Left ventricle myocardium superior (tissue), 1 donor: ENCODE measurements at places on chromosomes 4 and X. TPM values are rescaled to one million over a fixed set of nuclear protein-coding genes. Genes with fewer than 3 reads are reported as not detected.

EGFL6 gene
- not detected for total RNA-seq

SPANXA1 gene
- total RNA-seq: not detected

ESX1 gene
- total RNA-seq: not detected

NPY1R gene
- 0.69 TPM for total RNA-seq

SSX1 gene
- total RNA-seq: not detected

C4orf36 gene
- total RNA-seq: 1.1 TPM

UTP14A gene
- 8.0 TPM for total RNA-seq

SYP gene
- total RNA-seq: 1.5 TPM

DNA sequence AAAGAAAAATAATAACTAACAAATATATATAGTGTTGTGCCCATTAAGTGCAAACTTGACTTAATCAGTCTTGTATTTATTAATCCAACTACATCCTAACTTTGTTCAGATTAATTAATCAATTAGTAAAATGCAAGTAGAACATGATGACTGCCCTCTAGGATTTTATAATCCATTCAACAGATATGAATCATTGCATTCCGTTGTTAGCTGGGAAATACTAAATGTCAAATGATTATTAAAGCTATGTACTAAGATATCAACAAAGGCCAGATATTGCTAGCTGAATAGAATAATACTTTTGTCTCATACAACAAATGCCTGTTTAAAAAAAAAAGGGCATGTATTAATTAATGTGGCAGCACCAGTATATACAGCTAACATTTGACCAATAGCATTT, 1366.3 kb downstream of the STIM2 start:
- no peak for DNase-seq

GRCh38 chr4:109131559-109131958, 170.9 kb downstream of the COL25A1 start:
- no peak for DNase-seq

- DNase-seq: no peak
These were observed 17.0 kb upstream of the TMEM144 start for GRCh38 chr4:158193171-158193749.

GRCh38 chrX:84322083-84322827, 134.3 kb upstream of the RPS6KA6 start:
- no peak for DNase-seq

DNA sequence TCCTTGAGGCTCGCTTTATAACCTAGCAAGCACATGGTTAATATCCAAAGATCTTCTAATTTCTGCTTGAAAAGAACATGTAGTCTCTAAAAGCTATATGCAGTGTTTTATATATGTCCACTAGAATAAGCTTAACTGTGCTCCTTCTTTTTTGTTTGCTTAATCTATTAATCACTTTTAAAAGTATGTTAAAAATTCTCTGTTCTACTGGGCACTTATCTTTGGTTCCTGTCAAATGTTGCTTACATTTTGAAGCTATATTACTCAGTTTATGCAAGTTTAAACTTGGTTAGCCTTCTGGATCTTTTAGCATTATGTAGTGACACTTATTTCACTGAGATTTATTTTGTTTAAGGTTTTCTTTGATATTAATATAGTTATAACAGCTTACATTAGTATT, 32.5 kb downstream of the MAOA start:
- no peak for DNase-seq

- DNase-seq: no peak
These were observed 55.4 kb upstream of the GRPR start for GRCh38 chrX:16067886-16068515.

- no peak for DNase-seq
These were observed 557.2 kb upstream of the GRID2 start for GRCh38 chr4:91746551-91746950.

DNA sequence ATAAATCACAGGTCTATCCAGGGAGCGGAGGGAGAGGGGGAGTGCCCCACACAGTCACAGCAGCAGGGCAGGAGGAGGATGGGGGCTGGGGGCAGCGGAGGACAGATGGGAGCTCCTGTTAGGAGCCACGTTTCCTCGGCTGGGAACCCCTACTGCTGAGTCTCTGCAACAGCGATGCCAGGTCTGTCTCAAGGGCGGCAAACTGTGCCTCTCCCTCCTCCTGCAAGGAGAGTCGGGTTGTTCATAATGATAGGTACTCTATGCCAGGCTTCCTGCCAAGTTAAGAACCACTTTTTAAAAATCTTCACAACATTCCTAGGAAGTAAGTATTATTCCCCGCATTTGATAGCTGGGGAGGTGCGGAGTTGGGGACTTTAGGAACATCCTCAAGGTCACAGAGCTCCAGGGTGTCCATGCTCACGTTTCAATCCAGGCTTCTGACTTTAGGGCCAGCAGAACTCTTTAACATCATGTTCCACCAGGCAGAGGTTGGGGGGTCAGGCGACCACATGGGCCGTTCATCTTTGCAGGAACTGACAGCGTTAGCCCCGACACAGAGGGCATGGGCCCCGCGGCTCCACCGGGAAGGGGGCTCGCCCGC, 98.3 kb upstream of the MAML3 start:
- DNase-seq: peak; percentile 28

GRCh38 chr4:158854236-158854635, 85.4 kb downstream of the FNIP2 start:
- DNase-seq: no peak

GRCh38 chr4:59689149-59689548, 1511.0 kb upstream of the ADGRL3 start:
- no peak for DNase-seq

- no peak for DNase-seq
These were observed 16.4 kb downstream of the MCUB start for GRCh38 chr4:109576462-109576861.

- no peak for DNase-seq
These were observed 135.6 kb upstream of the ZIC3 start for GRCh38 chrX:137430301-137430700.

GRCh38 chr4:127239902-127240763, 392.6 kb upstream of the INTU start:
- no peak for DNase-seq

- no peak for DNase-seq
These were observed 56.1 kb downstream of the APBB2 start for GRCh38 chr4:41158274-41158673.

DNA sequence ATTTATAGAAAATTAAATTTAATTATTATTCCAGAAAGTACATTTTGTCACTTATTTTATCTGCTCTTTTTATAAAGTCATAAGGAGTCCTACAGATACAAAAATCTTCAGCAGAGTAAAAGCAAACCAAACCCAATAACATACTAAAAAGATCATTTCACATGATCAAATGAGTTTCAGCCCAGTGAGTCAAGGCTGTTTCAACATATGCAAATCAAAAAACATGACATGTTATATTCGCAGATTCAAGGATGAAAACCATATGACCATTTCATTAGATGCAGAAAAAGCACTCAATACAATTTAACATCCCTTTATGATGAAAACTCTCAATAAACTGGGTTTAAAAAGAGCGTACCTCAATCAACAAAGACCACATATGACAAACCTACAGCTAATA, 214.3 kb downstream of the FAT4 start:
- DNase-seq: no peak

DNA sequence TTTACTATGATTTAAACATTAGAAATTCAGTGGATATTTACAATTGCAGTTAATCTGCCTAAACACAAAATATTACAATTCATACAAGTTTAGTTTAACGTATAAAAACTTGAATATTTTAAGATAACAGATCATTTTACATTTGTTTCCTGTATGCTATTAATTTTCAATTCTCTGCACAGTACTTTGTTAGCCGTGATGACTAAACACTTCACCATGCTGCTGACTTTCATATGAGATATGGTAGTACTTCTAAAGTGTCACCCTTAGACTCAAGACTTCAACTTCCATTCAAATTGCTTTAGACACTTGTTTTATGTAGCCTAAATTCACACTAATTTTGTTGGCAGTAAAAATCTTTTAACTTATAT, 1646.4 kb upstream of the ADGRL3 start:
- no peak for DNase-seq

GRCh38 chr4:185390941-185391340, 4.8 kb downstream of the LRP2BP start:
- no peak for DNase-seq

DNA sequence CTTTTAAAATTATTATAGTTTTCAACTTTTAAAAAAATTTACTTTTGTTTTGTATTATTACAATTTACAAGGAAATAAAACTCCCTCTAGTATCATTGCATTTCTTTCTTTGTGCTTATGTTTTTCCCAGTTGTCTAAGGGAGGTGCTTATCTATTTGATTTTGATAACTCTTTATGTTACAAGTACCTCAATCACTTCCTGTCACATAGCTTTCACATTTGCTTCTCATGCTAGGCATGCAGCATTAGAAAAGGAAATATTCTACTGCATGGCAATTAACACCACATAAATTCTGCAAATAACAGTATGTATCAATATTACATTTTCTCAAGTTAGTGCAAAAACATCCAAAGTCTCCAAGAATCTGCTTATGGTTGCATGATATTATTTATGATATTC, 180.3 kb upstream of the HS3ST1 start:
- DNase-seq: no peak
